ENCODE measurements at places on chromosomes 1 and 21.

GRCh38 chr1:241034203-241034936 is 322.6 kb downstream of the RGS7 start:
- no peak for DNase-seq

- no peak for DNase-seq
Observed at GRCh38 chr1:39971138-39971537, 16.2 kb downstream of the MFSD2A start.

DNA sequence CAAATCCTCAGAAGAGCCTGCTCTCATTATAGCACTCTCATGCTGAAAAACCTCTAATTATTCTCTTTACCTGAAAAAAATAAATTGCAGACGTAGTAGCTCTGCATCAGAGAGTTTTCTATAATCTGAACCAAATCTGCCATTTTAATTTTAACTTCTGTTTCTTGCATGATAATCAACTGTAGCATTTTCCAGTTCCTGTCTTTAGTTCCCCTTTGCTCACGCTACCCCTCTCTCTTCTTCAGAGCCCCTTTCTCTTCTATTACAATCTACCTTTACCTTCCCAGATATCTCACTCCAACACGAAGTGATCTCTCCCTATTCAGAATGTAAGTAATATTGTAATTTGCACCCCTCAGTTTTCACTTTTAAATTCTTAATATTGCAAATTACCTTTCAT is 31.4 kb downstream of the FMO1 start:
- no peak for DNase-seq

DNA sequence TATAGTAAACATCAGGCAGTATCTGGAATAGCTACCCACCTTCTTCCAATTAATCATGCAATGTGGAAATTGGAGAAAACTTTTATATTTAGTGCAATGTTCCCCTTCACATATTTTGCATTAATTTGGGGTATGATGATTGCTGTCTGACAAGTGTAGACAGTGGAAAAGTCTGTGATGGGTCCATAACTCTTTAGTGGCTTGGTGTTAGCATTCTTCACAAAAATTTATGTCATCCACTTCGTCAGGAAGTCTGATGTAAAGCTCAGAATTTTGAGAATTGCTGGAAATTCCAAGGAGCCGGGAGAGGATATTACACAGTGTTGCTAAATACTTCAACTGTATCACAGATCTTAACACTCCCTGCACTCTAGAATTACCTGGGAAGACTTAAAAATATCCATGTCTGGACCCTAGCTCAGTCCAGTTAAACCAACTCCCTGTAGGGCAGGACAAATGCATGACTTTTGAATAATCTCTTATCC is 549.7 kb upstream of the PLXNA2 start:
- no peak for DNase-seq

- DNase-seq = no peak
Observed at GRCh38 chr1:233360525-233361102, 33.1 kb downstream of the MAP3K21 start.

GRCh38 chr1:79006564-79006963 is at the start of gene ADGRL4:
ADGRL4 (minus strand) TSS chr1:79006730; CDS start chr1:79006654, 76 bp downstream.
- DNase-seq = peak; percentile 57

DNA sequence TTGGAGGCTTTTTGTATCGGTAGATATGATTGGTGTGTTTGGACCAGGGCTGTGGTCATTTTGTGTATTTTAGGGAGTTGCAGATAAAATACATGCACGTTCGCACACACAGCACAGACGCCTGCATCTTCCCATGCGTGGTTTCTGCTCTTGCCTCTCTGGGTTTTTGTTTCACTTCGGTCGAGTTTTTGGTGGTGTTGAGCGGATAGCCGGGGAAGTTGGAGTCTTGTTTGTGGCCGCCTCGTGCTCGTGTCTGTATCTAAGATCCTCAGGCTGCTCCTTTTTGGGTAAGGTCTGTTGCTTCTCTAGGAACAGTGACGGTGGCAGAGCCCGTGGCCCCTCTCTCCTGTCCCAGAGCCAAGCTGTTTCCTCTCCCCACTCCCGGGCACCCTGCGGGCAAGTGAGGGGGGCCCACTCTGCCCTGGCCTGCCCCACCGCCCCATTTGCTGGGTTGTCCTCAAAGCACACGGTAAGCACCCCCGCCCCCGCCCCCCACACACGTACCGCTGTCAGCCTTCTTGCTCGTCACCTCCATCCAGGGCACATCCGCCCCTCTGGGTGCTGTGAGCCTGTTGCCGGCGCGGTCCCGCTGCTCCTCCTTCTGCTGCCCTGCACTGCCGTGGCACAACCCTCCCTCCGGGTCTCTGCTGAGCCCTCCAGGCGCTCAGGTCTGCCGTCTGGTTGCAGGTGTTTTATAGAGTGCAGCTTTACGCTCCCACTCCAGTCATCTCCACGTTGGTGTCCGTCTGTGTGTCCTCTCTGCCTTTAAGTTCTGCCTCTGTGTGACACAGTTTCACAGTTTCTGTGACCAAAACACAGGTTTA is 51.9 kb downstream of the AGPAT3 start:
- DNase-seq = no peak

GRCh38 chr1:201885531-201886075 is 3.1 kb upstream of the SHISA4 start:
- DNase-seq = peak; percentile 46

DNA sequence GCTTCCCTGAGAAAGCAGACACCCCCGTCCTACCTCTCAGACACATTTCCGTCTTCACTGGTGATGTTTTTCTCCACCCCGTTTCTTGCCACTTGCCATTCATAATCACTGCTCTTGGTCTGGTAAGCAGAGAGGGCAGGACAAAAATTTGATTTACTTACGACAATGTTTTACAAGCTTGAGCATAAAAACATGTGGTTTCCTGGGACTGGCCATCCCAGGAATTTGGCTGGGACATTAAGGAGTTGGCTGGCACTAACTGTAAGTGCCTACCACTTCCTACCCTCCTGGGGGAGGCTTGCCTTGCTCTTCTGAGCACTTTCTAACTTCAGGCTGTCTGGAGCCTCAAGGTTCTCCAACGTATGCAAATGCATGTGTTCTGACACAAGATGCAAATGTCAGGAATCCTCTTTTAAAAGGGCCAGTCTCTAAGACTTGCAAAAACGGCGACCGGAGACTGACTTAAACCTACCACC is 24.2 kb downstream of the ZBTB18 start:
- DNase-seq = peak; percentile 46

GRCh38 chr1:170410401-170411166 is 121.4 kb upstream of the GORAB start:
- peak; percentile 95 for DNase-seq

GRCh38 chr1:68301471-68302001 is 69.2 kb upstream of the WLS start:
- no peak for DNase-seq

- DNase-seq = no peak
Observed at GRCh38 chr1:164577291-164577690, 18.3 kb downstream of the PBX1 start.

- DNase-seq = peak; percentile 53
Observed at GRCh38 chr1:176643536-176643935, 180.6 kb downstream of the PAPPA2 start.

- no peak for DNase-seq
Observed at GRCh38 chr1:116808848-116809508, 54.7 kb downstream of the CD2 start.

DNA sequence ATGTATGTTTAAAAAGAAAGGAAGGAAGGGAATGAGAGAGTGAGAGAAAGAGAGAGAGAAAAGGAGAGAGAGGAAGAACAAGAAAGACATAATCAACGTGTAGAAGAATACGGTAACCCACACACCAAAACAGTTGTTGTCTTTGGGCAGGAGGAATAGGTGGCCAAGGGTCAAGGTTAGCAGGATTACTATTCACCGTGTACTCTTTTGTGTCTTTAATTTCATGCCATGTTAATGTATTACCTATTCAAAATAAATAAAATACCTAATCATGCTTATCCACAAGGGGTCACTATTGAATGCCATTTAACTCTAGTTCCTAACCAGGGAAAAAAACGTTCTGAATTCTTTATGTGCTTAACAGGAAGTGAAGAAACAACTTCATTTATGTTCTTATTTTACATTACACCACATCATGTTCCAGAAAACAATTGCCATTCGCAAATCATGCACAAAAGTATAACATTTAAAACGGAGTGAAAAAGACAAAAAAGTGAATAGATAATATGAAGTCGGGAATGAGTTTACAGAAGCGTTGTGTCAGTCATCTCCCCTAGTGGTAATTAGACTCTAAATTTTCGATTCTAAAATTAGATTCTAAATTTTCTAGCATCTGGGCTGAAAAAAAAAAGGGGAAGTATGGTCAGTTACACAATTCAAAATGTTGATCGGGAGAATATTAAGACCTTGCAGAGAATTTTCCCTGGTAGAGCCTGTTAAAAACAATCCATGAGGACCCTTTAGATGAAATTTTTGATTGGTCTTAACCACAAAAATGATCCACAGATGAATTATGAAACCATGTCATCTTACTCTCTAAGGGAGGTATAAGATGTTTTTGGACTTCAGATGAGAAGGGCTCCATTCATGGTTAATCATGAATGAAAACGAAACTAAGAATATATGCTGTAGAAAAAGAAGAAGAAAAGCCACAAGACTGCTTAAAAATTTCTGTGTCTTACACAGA is 700 bp upstream of the KMO start:
- DNase-seq = peak; percentile 69

- DNase-seq = peak; percentile 31
Observed at GRCh38 chr1:201019321-201019977, 4.1 kb downstream of the KIF21B start.

GRCh38 chr1:182226618-182227017 is 165.0 kb downstream of the GLUL start:
- DNase-seq = no peak

- DNase-seq = no peak
Observed at GRCh38 chr1:207851696-207852095, 59.2 kb downstream of the CD34 start.

GRCh38 chr1:44905276-44905675 is 62.2 kb upstream of the PTCH2 start:
- DNase-seq = no peak

- DNase-seq = peak; percentile 56
Observed at GRCh38 chr1:248886237-248886895, 19.7 kb upstream of the PGBD2 start.

- DNase-seq = no peak
Observed at GRCh38 chr1:31215065-31215570, 24.6 kb downstream of the NKAIN1 start.

GRCh38 chr1:227994632-227995300 is 12.0 kb upstream of the WNT3A start:
- no peak for DNase-seq

GRCh38 chr1:36411674-36412648 is 14.3 kb upstream of the LSM10 start:
- DNase-seq = peak; percentile 8

- DNase-seq = peak; percentile 28
Observed at GRCh38 chr1:229271448-229272159, 693 bp downstream of the RAB4A start.

DNA sequence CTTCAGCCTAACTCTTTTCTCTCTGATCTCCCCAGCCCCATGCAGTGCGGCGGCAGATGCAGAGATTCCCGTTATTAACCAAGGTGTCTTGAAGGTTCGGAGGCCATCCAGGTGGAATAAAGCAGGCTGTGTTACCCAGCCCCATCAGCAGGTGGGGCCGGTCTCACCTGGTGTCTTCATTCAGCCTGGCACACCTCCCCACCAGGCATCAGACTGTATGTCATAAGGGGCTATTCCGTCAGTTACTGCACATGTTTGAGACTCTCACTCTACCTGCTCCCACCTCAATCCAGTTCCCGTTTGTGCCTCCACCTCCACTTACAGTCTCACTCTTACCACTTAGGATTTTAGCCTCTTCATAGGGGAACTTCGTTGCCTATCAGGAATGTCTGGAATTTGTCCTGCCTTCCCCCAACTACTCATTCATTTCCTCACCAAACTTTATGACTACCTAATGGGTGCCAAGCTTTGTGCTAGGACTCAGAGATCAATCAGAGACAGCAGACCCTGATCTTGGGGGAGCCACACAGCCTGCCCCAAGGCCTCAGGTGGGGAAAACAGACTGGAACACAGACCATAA is 170.2 kb downstream of the PLPP3 start:
- DNase-seq = peak; percentile 33

DNA sequence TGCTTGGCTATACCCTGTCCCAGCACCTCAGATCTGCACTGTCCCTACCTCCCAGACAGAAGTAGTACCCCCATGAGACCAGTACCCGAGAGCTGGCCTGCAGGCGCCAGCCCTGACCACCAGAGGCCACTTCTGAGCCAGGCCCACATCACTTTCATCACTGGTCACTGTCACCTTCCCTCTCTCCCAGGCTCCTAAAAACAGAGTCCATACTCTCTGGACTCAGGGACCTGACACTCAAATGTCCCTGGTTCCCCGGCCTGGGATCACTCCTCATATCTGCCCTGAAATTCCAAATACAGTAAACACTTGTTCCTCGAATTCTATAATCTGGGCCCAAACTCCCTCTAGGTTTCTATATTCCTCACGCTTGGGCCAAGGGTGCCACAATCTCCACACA is 18.7 kb downstream of the TMEM53 start:
- peak; percentile 11 for DNase-seq

DNA sequence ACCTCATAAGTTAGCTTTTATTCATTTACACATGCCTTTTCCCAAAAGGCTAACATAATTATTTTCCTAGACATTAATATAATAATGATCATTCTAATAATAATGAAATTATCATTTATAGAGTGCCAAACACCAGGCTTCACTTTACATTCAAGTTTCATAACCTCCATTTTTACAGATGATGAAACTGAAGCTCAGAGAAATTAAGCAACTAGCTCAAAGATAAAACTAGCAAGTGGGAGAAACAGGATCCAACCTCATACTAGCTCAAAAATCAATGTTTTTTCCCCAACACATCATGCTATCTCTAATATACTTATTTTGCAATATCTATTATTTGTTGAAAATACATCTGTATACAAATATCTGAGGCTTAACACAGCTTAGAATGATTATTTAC is 14.0 kb downstream of the LPGAT1 start:
- DNase-seq = no peak

DNA sequence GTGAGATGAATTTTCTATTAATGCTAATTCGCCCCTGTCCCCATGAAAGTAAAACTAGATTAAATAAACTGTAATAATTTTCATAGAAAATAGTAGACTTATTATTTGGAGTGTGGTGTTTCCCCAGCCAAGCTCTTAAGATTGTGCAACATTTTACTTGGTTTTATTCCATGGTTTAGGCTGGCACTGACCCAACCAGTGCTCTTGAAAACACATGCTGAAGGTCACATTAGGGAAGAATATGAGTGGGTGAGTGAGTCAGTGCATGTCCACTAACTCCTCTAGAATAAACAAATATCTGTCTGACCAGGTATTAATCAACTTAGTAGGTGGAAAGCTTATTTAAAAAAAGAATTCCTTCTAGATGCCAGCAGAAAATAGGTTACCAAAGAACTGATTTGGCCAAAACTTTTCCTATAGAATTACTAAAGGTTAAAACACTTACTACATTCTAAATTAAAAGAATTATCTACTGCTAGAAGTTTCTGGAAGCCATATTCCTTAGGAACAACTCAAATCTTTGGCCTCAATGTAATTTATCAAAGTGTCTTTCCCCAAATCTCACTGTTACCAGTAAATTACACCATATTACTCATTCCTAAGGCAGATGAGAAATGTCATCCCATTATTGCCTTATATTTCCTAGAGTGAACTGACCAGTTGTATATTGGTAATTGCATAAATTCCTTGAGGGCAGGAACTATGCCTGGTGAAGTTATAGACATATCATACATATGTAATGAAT is 89.7 kb upstream of the RGS1 start:
- peak; percentile 98 for DNase-seq

Measured in AG10803 (cell line).